ENCODE measurements at places on chromosomes 4 and X.

DNA sequence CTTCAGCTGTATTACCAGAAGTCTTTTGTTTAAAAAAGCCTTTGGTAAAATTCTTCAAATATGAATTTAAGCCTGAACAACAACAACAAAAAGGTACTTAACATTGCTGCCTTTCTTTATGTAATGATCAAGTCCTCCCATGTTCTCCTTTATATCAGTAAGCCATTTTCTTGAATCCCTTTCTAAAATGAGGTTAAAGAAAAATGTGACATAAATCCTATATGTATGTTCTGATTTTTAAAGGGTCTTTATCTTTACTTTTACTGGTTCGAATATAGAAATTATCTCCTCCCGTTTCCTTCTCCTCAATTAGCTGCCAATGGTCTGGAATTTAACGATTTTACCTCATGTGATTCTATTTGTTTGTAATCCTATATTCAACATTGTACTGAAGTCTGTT, 522.8 kb downstream of the IL1RAPL1 start:
- DNase-seq, result no peak

DNA sequence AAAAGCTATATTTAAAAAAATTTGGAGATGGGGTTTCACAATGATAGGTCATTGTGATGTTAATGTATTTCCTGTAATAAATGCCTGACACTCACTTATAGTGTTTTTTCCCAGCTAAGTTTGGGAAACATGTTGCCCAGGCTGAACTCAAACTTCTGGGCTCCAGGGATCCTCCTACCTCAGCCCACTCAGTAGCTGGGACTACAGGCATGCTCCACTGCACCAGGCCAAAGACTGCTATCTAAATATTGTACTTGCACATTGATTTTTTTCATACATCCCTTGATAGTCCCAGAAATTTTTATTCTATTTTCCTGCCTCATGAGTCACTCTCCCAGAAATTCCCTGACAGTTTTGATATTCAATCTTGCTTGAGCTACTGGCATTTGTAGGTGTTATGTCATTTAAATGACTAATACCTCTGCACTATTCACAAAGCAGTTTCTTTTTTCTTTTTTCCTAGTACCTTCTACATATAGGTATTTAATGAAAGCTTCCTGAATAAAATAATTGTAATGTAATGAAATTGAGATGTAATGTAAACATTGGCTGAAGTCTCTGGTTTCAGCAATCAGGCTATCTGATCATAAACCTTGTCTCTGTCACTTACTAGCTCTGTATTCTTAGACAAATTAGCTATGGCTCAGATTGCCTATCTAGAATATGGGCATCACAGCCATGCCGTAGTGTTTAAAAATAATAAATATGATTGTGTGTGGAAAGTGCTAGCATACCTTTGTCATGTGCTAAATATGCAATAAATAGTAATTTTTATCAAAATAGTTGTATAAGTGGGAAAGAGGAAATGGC, 1973.0 kb upstream of the AGA start:
- DNase-seq, result peak; percentile 18

DNA sequence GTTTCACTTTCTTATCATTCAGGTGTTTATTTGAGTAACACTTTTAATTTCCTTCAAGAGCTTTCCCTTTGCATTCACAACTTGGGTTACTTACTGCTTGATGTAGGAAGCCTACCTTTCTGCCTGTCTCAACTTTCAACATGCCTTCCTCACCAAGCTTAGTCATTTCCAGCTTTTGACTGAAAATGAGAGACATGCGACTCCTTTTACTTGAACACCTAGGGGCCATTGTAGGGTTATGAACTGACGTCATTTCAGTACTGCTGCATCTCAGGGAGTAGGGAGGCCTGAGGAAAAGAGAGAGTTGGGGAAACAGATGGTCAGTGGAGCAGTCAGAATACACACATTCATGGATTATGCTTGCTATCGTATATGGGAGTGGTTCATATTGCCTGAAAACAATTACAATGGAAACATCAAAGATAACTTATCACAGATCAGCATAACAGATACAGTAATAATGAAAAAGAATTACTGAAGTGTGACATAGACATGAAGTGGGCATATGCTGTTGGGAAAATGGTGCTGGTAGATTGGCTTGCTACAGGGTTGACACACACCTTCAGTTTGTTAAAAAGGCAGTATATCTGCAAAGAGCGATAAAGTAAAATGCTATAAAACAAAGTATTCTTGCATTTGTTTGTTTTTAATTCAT, 25.7 kb downstream of the USP53 start:
- DNase-seq, result no peak

DNA sequence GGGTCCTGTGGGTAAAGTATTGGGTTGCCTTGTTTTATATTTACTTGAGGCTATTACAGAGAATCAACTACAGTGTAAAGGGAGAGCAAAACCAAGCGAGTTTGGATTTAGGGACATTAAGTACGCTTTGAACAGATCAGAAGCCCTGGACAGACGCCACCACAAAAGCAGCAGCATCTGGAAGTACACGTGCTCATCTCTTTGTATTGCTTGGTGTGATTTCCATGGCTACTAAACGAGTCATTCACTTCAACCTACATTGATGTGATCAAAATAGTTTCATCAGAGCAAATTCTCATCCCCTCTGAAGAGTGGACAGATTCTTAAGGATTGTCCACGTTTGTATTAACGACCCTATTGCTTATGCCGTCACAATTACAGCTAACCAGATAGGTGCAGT, 85.1 kb downstream of the SORBS2 start:
- DNase-seq, result peak; percentile 55

GRCh38 chr4:113587640-113588275, 173.8 kb downstream of the CAMK2D start:
- DNase-seq, result no peak

GRCh38 chr4:187558391-187558790, 437.2 kb upstream of the ZFP42 start:
- peak; percentile 48 for DNase-seq

- DNase-seq, result no peak
Measured at GRCh38 chr4:107512549-107512948, 207.5 kb downstream of the PAPSS1 start.

GRCh38 chr4:151553874-151554273, 144.9 kb downstream of the FHIP1A start:
- no peak for DNase-seq

DNA sequence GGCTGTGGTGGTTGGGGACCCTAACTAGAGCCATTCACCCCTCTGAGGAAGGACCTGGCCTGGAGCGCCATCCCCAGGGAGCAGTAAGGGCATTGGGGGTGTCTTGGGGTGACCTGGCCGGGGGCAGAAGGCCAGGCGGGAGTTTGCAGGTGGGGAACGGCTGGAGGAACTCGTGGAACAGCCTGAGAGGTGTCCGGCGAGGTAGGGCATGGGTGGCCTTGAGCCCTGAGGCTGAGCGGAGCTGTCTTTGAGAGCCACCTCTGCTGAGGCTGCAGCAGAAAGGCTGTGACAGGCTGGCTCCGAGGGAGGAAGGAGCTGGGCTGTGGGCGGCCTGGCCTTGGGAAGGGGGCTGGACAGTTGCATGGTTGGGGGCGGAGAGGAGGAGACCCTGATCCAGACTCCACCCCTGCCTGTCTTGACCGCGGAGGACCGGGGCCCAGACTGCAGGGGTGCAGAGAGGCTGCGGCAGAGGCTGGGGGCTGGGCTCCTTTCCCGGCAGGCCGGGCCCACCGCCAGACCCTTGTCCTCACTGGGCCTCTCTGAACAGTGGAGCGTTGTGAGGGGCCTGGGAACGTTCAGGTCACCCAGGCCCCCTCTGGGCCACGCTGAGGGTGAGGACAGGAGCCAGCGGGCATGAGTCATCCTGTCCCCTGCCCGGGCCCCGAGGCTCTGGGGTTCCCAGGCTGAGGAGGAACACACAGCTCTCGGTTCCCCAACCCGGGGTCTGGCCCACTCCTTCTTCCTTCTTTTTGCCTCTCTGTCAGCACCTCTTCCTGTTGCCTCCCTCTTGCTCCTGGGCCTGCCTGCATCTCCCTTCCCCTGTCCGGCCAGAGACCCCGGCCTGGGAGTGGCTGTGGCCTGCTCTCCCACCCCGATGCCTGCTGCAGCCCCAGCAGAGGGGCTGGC, 8.1 kb downstream of the SH3BP2 start:
- peak; percentile 59 for DNase-seq

GRCh38 chr4:8739820-8740665, 131.6 kb downstream of the HMX1 start:
- DNase-seq, result no peak

DNA sequence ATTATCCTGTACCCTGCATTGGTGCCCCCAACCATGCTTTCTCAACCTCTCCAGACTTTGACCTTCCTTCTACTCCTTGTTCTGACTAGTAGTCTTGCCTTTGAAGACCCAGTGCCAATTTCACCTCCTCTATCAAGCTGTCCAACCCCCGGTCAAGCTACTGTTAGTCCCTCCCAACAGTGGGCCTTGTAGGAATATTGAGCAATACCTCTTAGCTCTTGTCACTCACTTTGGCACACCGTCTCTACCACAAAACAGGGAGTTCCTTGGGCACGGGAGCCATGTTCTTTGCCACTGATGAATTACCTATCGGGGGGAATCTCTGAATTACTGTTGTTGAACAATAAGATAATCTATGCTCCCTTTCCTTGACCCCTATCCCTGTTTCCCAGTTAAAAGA, 25.2 kb downstream of the LAS1L start:
- DNase-seq, result no peak

GRCh38 chrX:41334363-41335197, 618 bp downstream of the DDX3X start:
- DNase-seq, result peak; percentile 65

GRCh38 chrX:56107320-56107719, 124.8 kb upstream of the KLF8 start:
- DNase-seq, result no peak

DNA sequence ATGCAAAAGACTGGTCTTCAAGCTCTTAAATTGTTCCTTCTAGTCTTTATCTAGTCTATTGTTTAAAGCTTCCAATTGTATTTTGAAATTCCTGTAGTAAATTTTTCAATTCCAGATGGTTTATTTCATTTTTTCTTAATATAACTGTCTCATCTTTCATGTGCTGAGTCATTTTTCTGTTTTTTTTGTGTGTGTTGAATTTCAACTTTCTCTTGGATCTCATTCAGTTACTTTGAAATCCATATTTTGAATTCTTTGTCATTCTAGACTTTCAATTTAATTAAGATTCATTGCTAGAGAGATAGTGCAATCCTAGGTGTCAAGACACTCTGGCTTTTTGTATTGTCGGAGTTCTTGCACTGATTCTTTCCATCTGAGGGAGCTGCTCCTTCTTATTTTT, 128.0 kb upstream of the PRKG2 start:
- DNase-seq, result no peak

GRCh38 chrX:38699696-38700095, 101.6 kb upstream of the MID1IP1 start:
- no peak for DNase-seq

DNA sequence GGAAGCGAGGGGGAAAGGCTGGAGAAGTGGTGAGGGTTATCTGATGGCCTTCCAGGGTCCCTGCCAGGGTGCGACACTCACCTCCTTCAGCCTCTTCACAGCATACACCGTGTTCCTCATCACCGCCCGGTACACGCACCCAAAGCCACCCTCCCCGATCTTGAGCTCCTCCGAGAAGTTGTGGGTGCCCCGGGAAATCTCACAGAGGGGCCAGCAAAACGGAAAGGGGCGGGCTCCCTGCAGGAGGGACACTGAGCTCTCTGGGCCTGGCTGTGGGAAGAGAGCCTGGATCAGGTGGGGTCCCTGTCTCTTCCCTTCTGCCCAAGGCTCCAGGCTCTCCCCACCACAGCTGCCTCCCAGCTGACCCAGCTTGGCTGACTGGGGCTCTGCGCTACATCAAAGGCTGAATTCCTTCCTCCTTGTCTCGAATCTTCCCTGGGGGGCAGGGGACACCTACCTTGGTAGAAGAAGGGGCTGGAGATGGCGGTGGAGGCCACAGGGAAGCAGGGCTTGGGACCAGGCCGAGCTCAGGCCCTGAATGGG, 1.1 kb downstream of the IRAK1 start:
- DNase-seq, result no peak

DNA sequence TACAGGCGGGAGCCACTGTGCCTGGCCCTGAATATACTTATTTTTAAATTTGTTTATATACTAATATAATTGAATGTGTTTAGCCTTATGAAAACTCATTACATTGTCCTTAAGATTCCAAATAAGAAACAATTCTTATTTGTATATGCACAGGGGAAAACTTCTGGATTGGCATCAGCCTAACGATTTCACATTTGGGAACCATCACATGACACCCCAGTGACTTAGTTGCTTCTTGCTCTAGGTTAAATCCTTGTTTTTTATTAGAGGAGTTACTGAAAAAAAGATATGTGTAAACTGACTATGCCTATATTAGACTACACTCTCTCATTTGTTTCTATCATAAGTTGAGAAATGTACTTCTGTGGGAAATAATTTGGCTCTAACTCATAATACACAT, 520.2 kb downstream of the SPRY1 start:
- no peak for DNase-seq

- no peak for DNase-seq
Measured at GRCh38 chr4:13670456-13671160, 43.1 kb upstream of the BOD1L1 start.

DNA sequence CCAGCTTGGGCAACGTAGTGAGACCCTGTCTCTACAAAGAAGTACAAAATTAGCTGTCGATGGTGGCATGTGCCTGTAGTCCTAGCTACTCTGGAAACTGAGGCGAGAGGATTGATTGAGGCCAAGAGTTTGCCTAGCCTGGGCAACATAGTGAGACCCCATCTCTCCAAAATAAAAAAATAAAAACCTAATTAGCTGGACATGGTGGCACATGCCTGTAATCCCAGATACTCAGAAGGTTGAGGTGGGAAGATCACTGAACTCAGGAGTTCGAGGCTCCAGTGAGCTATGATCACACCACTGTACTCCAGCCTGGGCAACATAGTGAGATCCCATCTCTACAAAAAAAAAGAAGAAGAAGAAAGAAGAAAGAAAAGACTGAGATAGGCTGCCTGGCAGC, 17.4 kb downstream of the PLAC1 start:
- DNase-seq, result no peak

GRCh38 chr4:102823464-102823863, 3.9 kb downstream of the UBE2D3 start:
- DNase-seq, result no peak

DNA sequence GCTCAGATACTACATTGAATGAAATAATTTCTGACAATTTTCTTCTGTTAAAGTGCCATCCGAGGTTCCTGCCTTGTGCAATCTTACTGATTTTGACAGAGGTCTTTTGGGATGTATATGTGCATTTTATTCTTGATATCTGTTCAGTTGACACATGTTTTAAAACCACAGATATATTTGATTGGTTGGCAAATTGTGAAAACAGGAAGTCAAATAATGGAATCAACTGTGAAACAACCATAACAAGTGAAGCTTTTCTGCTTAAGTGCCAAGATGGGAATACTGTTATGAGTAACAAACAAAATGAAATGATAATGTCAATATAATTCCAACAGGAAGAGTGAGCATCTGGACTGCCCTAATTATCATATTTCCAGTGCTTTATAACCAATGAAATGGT, 84.9 kb upstream of the TET2 start:
- DNase-seq, result no peak

DNA sequence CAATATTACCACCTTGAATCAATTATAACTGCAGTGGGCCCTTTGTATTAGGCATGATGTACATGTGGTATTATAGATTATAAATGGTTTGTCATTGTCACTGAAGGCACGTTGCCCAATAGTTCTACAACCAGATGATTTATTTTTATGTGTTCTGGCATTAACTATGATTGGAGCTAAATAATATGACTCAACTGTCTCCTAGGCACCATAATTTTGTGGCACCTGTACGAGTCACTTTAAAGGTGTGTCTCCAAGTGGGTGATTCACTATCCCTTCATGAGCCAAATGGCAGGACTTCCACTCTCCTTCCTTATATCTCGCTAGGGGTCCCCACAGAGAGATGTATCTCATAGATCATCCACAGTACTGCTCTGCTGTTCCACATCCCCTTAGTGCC, 6.1 kb upstream of the SMPX start:
- DNase-seq, result no peak

- DNase-seq, result no peak
Measured at GRCh38 chr4:171583790-171584189, 229.4 kb upstream of the GALNTL6 start.

Measured in fibroblast of skin of back (primary cell).